Amniotic epithelial cell (primary cell): ENCODE measurements at places on chromosomes 12 and 14.

DNA sequence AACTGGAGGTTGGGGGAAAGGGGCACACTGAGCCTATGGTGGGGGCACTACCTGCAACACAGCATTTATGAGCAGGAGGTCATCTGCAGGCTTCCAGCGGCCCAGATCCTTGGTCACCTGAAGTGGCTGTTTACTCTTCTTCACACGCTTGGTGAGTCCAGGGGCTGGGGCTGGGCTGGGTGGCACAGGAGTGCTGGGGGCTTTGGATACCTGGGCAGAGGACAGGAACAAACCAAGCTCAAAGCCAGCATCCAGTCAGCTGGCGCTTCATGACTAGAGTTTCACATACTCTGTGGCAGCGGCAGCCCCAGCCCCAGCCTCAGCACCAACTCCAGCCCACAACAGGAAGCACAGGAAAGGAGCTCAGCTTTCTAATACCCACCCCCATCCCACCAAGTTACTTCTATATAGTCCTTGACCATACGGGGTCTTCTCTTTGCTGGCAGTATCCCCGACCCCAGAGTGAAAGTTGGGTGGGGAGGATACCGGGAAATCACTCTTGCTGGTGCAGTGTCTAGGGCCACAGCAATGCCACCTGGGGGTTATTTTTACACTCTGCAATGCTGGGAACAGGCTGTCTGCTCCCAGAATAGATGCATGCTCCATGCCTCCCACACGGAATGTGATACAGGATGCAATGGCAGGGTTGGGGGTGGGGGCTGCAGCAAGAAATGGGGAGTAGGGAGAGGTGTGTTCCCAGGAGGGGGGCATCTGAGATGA lies 3.1 kb downstream of the MCRS1 start:
- no peak for DNase-seq

- peak; percentile 14 for DNase-seq
Measured at GRCh38 chr14:41872931-41873685, 266.4 kb downstream of the LRFN5 start.

- no peak for DNase-seq
Measured at GRCh38 chr12:40183715-40184114, 41.1 kb upstream of the LRRK2 start.

DNA sequence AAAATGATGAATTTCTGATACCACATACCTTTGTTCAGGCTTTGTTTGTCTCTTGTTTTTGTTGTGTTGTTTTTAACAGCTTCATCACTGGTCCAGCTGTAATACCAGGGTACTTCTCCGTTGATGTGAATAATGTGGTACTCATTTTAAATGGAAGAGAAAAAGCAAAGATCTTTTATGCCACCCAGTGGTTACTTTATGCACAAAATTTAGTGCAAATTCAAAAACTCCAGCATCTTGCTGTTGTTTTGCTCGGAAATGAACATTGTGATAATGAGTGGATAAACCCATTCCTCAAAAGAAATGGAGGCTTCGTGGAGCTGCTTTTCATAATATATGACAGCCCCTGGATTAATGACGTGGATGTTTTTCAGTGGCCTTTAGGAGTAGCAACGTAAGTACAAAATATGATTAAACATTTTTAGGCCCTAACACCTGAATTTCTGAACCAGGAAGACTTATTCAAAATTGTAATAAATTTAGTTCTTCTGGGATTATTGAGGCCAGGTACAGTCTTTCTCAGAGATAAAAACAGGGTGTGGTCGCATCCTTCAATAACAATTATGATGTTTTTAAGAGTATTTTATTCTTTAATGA lies 22.4 kb downstream of the RXYLT1 start:
- DNase-seq = peak; percentile 32
